Glutamatergic neuron (in vitro differentiated cells): ENCODE measurements at places on chromosomes 7 and 10. TPM values are rescaled to one million over a fixed set of nuclear protein-coding genes. Genes with fewer than 3 reads are reported as not detected.

GRCh38 chr7:21330462-21331178 lies 97.3 kb upstream of the SP4 start:
- H3K36me3 ChIP-seq = no peaks in the 10 kb centered on the region
- no peak for DNase-seq
- H3K27ac ChIP-seq = no peak overlapping the region
- no peaks in the 10 kb centered on the region for H3K4me1 ChIP-seq
- peaks cover 2% of the 10 kb centered on the region for H3K27me3 ChIP-seq

OPN4 gene
- total RNA-seq = not detected

DNA sequence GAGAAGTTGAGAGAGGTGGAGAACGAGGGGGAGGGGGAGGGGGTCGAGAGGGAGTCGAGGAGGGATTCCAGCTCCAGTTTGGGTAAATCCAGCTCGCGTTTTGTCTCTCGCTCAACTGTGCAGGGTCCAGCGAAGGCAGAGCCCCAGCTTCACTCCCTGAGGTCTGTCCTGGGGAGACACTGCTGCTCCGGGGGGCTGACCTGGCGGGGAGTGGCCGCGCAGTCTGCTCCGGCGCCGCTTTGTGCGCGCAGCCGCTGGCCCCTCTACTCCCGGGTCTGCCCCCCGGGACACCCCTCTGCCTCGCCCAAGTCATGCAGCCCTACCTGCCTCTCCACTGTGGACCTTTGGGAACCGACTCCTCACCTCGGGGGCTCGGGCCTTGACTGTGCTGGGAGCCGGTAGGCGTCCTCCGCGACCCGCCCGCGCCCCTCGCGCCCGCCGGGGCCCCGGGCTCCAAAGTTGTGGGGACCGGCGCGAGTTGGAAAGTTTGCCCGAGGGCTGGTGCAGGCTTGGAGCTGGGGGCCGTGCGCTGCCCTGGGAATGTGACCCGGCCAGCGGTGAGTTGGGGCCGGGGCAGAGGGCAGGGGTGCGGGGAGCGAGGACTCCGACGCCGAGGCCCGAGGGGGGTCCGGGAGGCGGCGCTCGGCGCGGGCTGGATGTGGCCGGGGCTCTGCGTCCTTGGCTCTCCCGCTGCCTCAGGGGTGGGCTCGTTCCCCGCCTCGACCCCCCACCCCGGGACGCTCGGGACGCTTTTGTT lies at the start of gene TET1:
TSS of gene TET1 (plus strand) at position 152 of the 757 bp plus-strand sequence. CDS start 12,002 bp downstream, outside the sequence.
- peak within 1 kb of the TSS; percentile 97 for H3K4me3 ChIP-seq
- DNase-seq = peak; percentile 84
- peaks cover 3% of the 10 kb centered on the region for H3K4me1 ChIP-seq
- no peaks in the 10 kb centered on the region for H3K36me3 ChIP-seq
- peak within 1 kb of the TSS; percentile 74 for H3K27ac ChIP-seq
- peaks cover 3% of the 10 kb centered on the region for H3K27me3 ChIP-seq

FAM237B gene
- total RNA-seq = not detected

TAS2R3 gene
- total RNA-seq = 1.6 TPM

DNA sequence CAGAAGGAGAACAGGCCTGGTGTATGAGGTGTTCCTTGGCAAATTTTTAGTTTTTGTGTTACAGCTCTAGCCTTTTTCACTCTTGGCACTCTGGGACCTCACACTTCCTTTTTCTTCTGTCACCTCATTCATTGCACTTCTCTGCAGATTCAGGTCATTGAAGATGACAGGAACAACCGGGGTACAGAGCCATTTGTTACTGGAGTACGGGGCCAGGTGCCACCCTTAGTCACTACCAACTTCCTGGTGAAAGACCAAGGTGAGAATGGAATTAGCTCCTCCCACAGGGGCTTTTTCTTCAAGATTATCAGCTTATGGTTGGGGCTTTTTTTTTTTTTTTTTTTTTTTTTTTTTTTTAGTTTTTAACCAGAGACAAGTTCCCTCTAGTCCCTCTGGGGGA lies 18.5 kb upstream of the CHCHD1 start:
- H3K27ac ChIP-seq = no peak overlapping the region
- no peak for DNase-seq
- H3K4me1 ChIP-seq = peaks cover 7% of the 10 kb centered on the region
- no peak overlapping the region for H3K4me3 ChIP-seq
- H3K36me3 ChIP-seq = peaks cover 5% of the 10 kb centered on the region
- H3K27me3 ChIP-seq = no peaks in the 10 kb centered on the region

- no peaks in the 10 kb centered on the region for H3K36me3 ChIP-seq
- H3K27me3 ChIP-seq = no peaks in the 10 kb centered on the region
- H3K27ac ChIP-seq = no peak overlapping the region
- no peak overlapping the region for H3K4me3 ChIP-seq
- no peak for DNase-seq
These were observed 300.9 kb downstream of the NEBL start for GRCh38 chr10:20596065-20596755.

GRCh38 chr7:63925626-63926460 lies 72.8 kb upstream of the ZNF722 start:
- H3K36me3 ChIP-seq = no peaks in the 10 kb centered on the region
- H3K4me1 ChIP-seq = no peaks in the 10 kb centered on the region
- peaks cover 8% of the 10 kb centered on the region for H3K27me3 ChIP-seq
- no peak overlapping the region for H3K4me3 ChIP-seq
- no peak for DNase-seq

GRCh38 chr7:16040346-16040745 lies 353.9 kb upstream of the MEOX2 start:
- H3K27me3 ChIP-seq = no peaks in the 10 kb centered on the region
- H3K27ac ChIP-seq = peak overlapping the region; percentile 1
- H3K4me1 ChIP-seq = peaks cover 4% of the 10 kb centered on the region
- DNase-seq = no peak

GRCh38 chr10:32004161-32004591 lies 52.0 kb downstream of the KIF5B start:
- DNase-seq = peak; percentile 57
- peaks cover 24% of the 10 kb centered on the region for H3K4me1 ChIP-seq
- peak overlapping the region; percentile 20 for H3K27ac ChIP-seq
- no peak overlapping the region for H3K4me3 ChIP-seq
- H3K27me3 ChIP-seq = peaks cover 5% of the 10 kb centered on the region

GRCh38 chr7:51772190-51772589 lies 455.6 kb upstream of the COBL start:
- peaks cover 3% of the 10 kb centered on the region for H3K27me3 ChIP-seq
- no peak overlapping the region for H3K4me3 ChIP-seq
- peaks cover 29% of the 10 kb centered on the region for H3K4me1 ChIP-seq

GRCh38 chr7:104862719-104863118 lies 151.3 kb upstream of the KMT2E start:
- peaks cover 7% of the 10 kb centered on the region for H3K36me3 ChIP-seq
- peaks cover 4% of the 10 kb centered on the region for H3K27me3 ChIP-seq
- H3K4me3 ChIP-seq = no peak overlapping the region
- no peak overlapping the region for H3K27ac ChIP-seq
- DNase-seq = peak; percentile 56

DNA sequence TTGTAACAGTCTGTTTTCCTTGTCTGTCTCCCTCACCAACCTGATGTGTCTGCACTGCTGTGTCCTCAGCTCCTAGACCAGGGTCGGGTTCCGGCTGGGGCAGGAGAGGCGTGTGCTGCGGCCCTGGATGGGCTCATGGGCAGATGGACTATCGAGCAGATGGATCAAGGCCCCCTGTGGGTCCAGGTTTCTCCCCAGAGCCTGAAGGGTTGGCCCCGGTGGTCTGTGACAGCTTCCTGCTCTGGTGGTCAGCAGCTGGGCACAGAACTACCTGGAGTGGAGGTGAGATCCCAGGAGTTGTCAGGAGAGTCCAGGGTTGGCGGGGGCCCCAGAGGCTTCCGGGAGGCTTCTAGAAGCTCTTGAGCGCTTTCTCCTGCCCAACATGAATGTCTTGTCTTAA lies 75.1 kb downstream of the GRK5 start:
- peak overlapping the region; percentile 73 for H3K27ac ChIP-seq
- peaks cover 4% of the 10 kb centered on the region for H3K36me3 ChIP-seq
- H3K27me3 ChIP-seq = peaks cover 14% of the 10 kb centered on the region
- peak overlapping the region; percentile 81 for H3K4me3 ChIP-seq
- DNase-seq = no peak

DNA sequence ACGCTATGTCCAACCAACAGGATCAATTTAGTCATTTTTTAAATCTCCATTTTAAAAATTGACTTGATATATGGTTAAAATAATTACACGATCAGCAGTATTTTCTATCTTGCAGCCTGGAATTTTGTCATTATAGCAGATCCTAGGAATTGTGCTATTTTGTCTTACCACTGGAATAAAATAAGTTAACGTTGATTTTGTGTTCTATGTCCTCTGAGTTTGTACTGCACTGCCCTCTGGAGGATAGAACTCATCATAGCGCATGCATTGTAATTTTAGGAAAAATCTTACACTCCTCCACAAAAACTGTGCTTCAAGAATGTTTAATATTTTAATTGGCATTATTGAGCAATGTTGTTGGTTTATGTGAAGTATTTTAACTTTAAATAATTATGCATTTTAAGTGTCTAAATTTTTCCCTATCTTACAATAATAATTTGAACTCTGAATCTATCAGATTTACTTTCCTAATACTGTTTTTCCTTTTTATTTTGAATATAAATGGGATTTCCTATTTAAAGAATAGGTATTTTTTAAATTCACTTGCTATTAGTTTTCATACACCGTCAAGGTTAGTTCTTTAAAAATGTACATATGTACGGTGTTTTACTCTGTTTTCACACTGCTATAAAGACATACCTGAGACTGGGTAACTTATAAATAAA lies 220.1 kb downstream of the PPP1R3A start:
- H3K27me3 ChIP-seq = peaks cover 2% of the 10 kb centered on the region
- no peak overlapping the region for H3K4me3 ChIP-seq
- H3K4me1 ChIP-seq = peaks cover 12% of the 10 kb centered on the region
- no peaks in the 10 kb centered on the region for H3K36me3 ChIP-seq
- no peak for DNase-seq
- no peak overlapping the region for H3K27ac ChIP-seq

GRCh38 chr10:58013406-58013805 lies 254.3 kb downstream of the IPMK start:
- H3K36me3 ChIP-seq = no peaks in the 10 kb centered on the region
- H3K4me3 ChIP-seq = no peak overlapping the region
- DNase-seq = no peak
- H3K27ac ChIP-seq = no peak overlapping the region

GRCh38 chr10:93245779-93246178 lies 172.1 kb downstream of the CYP26A1 start:
- peaks cover 4% of the 10 kb centered on the region for H3K27me3 ChIP-seq
- no peak overlapping the region for H3K27ac ChIP-seq
- H3K4me3 ChIP-seq = no peak overlapping the region

- DNase-seq = no peak
- peaks cover 5% of the 10 kb centered on the region for H3K4me1 ChIP-seq
- no peak overlapping the region for H3K27ac ChIP-seq
- no peak overlapping the region for H3K4me3 ChIP-seq
- peaks cover 2% of the 10 kb centered on the region for H3K27me3 ChIP-seq
These were observed 34.3 kb downstream of the ABLIM1 start for GRCh38 chr10:114623661-114624294.

- H3K27me3 ChIP-seq = peaks cover 1% of the 10 kb centered on the region
- H3K4me3 ChIP-seq = no peak overlapping the region
- no peaks in the 10 kb centered on the region for H3K36me3 ChIP-seq
- no peaks in the 10 kb centered on the region for H3K4me1 ChIP-seq
These were observed 17.6 kb upstream of the LAMB1 start for GRCh38 chr7:108020585-108020984.

GRCh38 chr7:44808914-44809393 lies 12.5 kb downstream of the PPIA start:
- no peak overlapping the region for H3K4me3 ChIP-seq
- no peaks in the 10 kb centered on the region for H3K36me3 ChIP-seq
- peaks cover 3% of the 10 kb centered on the region for H3K27me3 ChIP-seq
- no peaks in the 10 kb centered on the region for H3K4me1 ChIP-seq
- DNase-seq = no peak
- no peak overlapping the region for H3K27ac ChIP-seq

DNA sequence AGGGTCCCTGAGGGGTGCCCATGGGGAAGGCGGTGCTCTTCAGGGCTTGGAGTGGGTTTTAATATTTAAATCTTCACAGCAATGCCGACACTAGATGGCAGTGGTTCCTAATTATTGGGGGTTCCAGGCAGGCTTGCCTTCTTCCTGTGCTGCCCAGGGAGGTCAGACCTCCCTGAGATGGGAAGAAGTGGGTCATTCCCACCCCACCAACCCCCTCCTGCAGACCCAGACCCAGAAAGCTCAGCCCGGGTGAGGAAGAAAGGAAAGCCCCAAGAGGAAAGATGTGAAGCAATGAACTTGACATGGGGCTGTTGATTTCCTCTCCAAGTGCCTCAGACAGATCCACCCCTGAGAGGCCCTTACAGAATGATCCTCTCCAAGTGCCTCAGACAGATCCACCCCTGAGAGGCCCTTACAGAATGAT lies 85.1 kb upstream of the LANCL2 start:
- no peak overlapping the region for H3K27ac ChIP-seq
- peaks cover 2% of the 10 kb centered on the region for H3K4me1 ChIP-seq
- no peak overlapping the region for H3K4me3 ChIP-seq
- H3K27me3 ChIP-seq = peaks cover 6% of the 10 kb centered on the region
- peak; percentile 71 for DNase-seq

- peaks cover 41% of the 10 kb centered on the region for H3K4me1 ChIP-seq
- H3K4me3 ChIP-seq = peak overlapping the region; percentile 22
- DNase-seq = peak; percentile 70
These were observed 154.2 kb downstream of the EBF3 start for GRCh38 chr10:129809841-129810240.

- no peaks in the 10 kb centered on the region for H3K27me3 ChIP-seq
- DNase-seq = no peak
- no peak overlapping the region for H3K4me3 ChIP-seq
- H3K36me3 ChIP-seq = no peaks in the 10 kb centered on the region
These were observed 122.8 kb downstream of the C10orf105 start for GRCh38 chr10:71596759-71597158.

- H3K27me3 ChIP-seq = peaks cover 3% of the 10 kb centered on the region
- no peak for DNase-seq
- H3K27ac ChIP-seq = no peak overlapping the region
- peaks cover 26% of the 10 kb centered on the region for H3K4me1 ChIP-seq
- no peaks in the 10 kb centered on the region for H3K36me3 ChIP-seq
These were observed 92.4 kb downstream of the SEMA3A start for GRCh38 chr7:84102213-84102612.

DNA sequence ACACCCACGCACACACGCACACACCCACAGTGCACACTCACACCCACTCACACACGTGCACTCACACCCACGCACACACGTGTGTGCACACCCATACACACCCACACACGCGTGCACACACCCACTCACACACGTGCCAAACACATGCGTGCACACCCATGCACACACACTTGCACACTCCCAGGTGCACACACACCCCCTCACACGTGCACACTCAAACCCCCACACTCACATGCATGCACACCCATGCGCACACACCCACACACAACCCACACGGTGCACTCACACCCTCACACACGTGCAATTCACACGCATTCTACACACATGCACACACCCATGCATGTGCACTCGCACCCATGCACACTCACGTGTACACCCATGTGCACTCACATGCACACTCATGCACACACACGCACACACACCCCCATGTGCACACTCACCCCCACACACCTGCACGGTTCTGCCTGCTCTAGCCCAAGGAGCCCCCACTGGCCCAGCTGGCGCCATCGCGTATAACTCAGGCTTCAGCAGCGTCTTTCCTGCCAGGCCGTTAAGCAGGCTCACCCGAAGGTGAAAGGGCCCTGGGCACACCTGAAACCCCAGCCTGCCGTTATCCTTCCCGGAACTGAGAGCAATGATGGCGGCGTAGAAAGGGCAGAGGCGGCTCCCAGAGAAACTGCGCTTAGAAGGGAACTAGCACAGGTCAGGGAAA lies 63.9 kb upstream of the PDGFA start:
- peaks cover 9% of the 10 kb centered on the region for H3K27me3 ChIP-seq
- DNase-seq = no peak
- H3K36me3 ChIP-seq = peaks cover 10% of the 10 kb centered on the region
- H3K27ac ChIP-seq = no peak overlapping the region
- H3K4me3 ChIP-seq = no peak overlapping the region

- no peaks in the 10 kb centered on the region for H3K36me3 ChIP-seq
- H3K27ac ChIP-seq = no peak overlapping the region
- H3K27me3 ChIP-seq = no peaks in the 10 kb centered on the region
- no peaks in the 10 kb centered on the region for H3K4me1 ChIP-seq
These were observed 18.3 kb downstream of the ARMC3 start for GRCh38 chr10:22945934-22946673.

FBXL15 gene
- total RNA-seq = 23.4 TPM

JAKMIP3 gene
- total RNA-seq = 0.44 TPM
